SK-N-SH treated with all-trans-retinoic acid at 6 μM for 48 hours (cell line): ENCODE measurements at places on chromosomes 12 and 14.

- ATAC-seq, result no peak
These were observed 27.9 kb downstream of the DYRK4 start for GRCh38 chr12:4589941-4590340.

DNA sequence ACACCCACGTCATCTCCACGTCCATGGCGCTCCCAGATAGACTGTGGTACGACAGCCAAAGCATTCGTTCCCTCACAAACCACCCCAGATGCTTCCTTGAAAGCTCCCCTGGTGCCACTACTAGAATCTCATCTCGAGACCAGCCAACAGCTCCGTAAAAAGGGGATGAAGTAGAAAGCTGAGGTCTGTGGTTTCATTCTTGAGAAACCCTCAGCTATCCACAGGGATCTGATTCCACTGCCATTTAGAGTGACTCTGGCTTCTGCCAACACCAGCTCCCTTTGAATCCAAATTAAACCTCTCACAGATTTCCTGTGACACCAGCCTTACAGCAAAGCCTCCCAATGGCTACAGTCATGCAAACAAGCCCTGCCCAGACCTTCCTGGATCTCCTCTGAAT is 18.5 kb upstream of the FOXN3 start:
- no peak for ATAC-seq

DNA sequence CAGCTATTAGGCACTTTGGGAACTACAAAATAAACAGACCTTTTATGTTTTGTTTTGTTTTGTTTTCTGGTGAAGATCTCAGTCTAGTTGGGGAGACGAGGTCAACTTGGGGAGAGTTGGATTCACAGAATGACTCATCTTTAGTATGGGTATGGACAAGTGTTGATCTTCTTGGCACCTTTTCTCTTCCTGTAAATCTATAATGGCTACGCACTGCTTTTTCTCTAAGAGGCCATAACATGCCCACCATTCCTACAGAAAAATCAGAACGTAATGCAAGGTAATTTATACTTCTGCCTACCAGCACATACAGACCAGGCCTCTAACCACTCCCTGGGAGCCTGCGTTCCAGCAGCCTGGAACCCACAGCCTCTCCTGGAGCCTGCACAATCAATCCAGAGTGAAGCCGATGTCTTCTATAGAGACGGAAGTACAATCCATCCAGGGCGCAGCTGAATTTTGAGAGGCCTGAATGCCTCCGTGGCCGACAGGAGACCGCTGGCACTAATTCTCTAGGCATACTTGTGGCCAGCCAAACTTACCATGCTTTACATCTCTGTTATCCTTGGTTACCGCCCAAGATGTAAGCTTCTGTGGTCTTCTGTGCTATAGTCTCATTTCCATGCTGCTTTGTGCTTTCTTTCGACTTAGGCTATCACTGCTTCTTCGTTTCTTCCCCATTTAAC is 717 bp downstream of the PPHLN1 start:
- peak; percentile 43 for ATAC-seq

- peak; percentile 57 for ATAC-seq
These were observed 268 bp downstream of the NDUFB1 start for GRCh38 chr14:92121207-92121669.

GRCh38 chr12:121087467-121088194 is 45.0 kb upstream of the P2RX7 start:
- no peak for ATAC-seq

DNA sequence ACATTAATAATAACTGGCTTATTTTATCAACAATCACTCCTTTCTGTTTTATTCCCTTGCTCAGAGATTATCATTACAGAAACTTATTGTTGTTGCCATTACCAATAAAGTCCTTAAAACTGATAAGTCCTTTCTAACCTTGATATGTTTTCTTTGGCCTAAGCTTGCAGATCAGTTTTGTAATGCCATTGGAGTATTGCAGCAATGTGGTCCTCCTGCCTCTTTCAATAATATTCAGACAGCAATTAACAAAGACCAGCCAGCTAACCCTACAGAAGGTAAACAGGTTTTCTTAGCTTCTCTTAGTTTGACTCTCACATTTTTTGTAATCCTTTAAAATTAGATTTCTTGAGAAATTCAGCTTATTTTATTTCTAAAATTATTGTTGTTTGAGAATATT is 3.9 kb downstream of the MED21 start:
- ATAC-seq, result no peak

- ATAC-seq, result peak; percentile 76
These were observed 13.1 kb downstream of the KRT83 start for GRCh38 chr12:52307836-52308805.

- no peak for ATAC-seq
These were observed 4.4 kb upstream of the AMIGO2 start for GRCh38 chr12:47084172-47084571.
